ENCODE measurements at places on chromosomes 2 and 18.

DNA sequence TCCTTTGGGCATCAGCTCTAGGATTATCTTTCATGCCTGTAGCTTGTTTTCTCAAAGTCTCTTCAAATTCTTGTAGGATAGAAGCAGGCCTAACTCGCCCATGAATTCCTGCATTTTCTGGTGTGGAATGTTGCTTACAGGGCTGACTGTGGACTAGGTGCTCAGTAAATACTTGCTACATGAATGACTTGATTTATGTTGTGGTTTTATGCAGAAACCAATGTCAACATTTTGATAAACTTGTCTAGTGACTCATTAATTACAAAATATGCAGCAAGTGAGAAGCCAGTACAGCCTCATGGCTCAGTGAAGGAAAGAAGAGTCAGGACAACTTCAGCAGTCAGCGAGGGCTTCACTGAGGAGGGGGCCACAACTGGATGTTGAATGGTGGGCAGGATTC lies 110.6 kb upstream of the SIX2 start:
- DNase-seq = no peak

- no peak for DNase-seq
These were observed 443.6 kb upstream of the HNRNPA3 start for GRCh38 chr2:176769021-176769420.

GRCh38 chr2:199191461-199191860 lies 266.3 kb downstream of the SATB2 start:
- no peak for DNase-seq

GRCh38 chr2:196130039-196130825 lies 41.1 kb downstream of the STK17B start:
- no peak for DNase-seq

GRCh38 chr2:217407362-217407761 lies 547.5 kb upstream of the TNP1 start:
- DNase-seq = no peak

DNA sequence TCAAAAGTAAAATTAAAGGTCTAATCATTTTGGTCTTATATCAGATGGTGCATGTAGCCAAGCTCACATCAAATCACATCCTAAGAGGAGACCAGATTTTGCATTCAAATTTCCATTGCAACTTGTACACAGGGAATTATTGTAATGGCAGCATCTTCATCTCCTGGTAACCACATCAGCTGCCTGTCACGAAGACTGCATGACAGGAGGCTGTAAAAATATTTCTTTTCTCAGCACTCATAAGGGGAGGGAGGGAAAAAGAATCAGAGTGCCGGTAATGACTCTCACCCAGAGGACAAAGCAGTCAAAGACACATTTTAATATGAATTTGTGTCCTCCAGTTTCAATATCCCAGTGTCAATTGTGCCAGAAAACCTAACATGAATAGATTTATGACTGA lies 216.7 kb downstream of the TMEM163 start:
- no peak for DNase-seq

DNA sequence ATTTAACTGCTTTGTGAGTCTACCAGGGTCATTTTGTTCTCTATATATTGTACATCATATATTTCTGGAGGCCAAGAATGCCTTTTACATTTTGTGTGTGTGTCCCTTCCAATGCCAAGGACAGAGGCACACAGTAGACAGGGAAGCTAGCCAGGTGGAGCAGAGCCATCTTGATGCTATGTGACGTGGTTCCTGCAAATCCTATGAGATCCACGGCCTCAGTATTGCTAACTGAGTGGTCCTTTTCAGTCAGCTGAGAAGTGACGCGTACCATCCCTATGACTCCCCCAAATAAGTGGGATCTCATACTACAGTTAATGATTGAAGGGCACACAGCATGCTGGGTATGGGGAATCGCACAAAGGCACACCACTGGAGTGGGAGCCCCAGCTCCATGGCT lies 27.3 kb downstream of the CCDC141 start:
- no peak for DNase-seq

GRCh38 chr2:210195101-210195852 lies 24.1 kb upstream of the KANSL1L start:
- DNase-seq = no peak
